ENCODE measurements at places on chromosomes 5 and 9.
A peak's percentile ranks its signal among the peaks of the same experiment; 100 is the strongest.

GRCh38 chr9:105392531-105392930, 55.3 kb upstream of the FSD1L start:
- DNase-seq, result no peak

GRCh38 chr5:163459819-163460561, at the start of gene NUDCD2:
NUDCD2 (minus strand) TSS chr5:163460102; CDS start chr5:163460050, 52 bp downstream.
- DNase-seq, result peak; percentile 92

GRCh38 chr9:93317495-93318094, 133.7 kb downstream of the WNK2 start:
- no peak for DNase-seq

DNA sequence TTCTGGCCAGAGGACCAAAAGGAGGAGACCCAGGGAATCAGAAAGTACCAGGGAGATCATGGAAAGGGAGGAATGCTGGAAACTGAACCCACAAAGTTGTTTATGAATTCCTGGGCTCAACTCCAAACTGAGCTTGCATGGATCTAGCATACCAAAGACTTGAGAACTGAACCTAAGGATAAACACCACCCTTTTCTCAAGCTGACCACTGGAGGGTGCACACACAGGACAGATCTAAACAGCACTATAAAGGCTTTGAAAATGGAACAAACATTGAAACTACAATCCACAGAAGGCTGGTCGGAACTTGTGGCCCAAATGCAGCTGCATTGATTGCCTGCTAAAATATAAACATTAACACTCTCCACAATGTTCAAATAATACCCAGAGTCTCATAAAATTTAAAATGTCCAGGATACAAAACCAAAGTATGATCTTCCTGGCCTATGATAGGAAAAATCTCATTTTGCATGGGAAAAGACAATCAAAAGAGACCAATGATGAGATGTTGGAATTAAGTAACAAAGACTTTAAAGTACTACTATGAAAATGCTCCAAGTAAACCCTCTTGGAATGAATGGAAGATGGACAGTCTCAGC, 15.6 kb upstream of the IRF1 start:
- DNase-seq, result no peak

DNA sequence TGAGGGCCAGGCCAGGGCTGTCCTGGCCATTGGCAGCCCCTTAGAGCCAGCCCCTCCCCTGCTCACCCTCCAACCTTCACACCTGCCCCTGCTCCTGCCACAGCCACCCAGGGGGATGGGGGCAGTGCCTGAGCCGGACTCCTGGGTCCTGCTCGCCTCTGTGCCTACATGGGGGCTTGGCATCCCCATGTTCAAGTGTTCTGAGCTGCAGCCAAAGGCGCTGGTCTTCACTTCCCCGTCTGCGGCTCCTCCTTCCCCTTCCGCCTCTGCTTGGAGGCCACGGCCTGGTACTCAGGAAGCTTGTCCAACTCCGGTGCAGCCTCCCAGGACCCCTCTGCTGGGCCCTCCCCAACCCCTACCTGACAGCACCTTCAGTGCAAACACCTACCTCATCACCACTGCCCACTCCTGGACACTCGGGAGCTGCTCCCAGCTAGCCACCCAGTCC, 2.3 kb upstream of the DNLZ start:
- DNase-seq, result no peak

DNA sequence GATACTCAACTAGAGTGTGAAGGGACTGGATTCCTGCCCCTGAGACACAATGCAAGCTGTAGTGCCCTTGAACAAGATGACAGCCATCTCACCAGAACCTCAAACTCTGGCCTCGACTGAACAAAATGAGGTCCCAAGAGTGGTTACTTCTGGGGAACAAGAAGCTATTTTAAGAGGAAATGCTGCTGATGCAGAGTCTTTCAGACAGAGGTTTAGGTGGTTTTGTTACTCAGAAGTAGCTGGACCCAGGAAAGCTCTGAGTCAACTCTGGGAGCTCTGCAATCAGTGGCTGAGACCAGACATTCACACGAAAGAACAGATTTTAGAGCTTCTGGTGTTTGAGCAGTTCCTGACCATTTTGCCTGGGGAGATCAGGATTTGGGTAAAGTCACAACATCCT, 2.4 kb downstream of the ZNF483 start:
- DNase-seq, result no peak

DNA sequence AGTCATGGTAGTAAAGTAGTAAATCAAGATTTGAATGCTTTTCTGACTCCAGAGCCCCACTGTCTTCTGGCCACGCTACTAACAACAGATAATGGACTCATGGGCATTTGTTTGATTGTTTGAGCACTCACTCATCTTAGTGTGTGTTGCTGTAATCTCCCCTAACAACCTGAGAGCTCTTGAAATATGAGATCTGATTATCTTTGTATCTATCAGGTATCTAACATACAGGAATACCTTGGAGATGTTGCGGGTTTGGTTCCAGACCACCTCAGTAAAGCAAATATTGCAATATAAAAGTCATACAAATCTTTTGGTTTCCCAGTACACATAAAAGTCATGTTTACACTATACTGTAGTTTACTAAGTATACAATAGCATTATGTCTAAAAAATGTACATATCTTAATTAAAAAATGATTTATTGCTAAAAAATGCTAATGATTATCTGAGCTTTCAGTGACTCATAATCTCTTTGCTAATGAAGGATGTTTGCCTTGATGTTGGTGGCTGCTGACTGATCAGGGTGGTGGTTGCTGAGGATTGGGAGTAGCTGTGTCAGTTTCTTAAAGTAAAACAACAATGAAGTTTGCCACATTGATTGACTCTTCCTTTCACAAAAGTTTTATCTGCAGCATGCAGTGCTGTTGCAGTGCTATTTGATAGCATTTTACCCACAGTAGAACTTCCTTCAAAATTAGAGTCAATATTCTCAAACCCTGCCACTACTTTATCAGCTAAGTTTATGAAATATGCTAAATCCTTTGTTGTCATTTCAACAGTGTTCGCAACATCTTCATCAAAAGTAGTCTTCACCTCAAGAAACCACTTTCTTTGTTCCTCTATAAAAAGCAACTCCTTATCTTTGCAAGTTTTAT, 92.2 kb downstream of the ZNF462 start:
- DNase-seq, result no peak

DNA sequence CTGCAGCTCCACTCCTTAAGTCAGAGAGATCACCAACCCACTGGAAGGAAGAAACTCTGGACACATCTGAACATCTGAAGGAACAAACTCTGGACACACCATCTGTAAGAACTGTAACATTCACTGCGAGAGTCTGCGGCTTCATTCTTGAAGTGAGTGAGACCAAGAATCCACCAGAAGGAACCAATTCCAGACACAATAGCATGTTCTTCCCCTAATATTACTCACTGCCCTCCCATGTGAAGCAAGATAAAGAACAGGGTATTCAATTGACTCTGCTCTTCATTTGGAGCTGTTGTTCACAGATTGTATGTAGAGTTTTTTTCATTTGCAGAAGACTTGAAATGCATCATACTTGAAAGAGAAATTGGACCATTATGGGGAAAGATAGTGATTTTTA, 10.8 kb downstream of the SAXO1 start:
- no peak for DNase-seq

GRCh38 chr9:16671591-16672137, 198.8 kb downstream of the BNC2 start:
- DNase-seq, result no peak

- no peak for DNase-seq
Observed at GRCh38 chr9:92965061-92965758, 17.9 kb downstream of the FGD3 start.

DNA sequence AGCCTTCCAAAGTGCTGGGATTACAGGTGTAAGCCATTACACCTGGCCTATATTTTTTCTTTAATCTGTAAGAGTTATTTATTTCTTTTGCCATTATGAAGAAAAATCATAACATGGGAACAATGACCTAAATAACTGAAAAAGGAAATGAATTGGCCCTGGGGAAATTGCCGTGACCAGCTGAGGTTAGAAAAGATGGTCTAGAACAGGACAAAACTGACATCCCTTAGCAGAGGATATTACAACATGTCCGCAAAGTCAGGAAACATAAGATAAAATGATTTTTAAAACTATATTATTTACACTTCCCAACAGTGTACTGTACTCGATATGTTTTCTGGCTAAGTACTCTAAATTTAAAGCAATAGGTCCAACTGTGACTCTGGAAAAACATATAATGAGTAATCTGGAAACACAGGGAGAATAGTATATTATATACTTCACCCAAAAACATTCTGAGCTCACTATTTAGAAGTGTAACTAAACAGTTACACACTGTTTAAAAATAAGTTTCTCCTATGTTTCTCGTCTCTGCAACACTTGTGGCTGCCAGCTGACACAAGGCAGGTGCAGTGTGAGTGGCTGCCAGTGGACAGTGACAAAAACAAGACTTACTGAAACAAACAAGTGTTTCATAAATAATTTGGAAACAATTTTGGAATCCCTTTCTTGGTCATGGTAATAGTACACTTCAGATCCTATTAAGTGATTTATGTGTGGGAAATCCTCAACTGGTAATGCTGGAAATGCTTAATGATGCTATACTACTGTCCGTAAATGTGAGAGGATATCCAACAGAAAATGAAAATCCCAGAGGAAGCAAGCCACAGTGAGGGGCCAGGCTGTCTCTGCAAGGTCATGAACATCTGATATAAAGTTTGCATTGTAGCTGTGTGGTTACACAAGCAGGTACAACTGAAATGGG, 69.1 kb downstream of the C9orf85 start:
- no peak for DNase-seq

DNA sequence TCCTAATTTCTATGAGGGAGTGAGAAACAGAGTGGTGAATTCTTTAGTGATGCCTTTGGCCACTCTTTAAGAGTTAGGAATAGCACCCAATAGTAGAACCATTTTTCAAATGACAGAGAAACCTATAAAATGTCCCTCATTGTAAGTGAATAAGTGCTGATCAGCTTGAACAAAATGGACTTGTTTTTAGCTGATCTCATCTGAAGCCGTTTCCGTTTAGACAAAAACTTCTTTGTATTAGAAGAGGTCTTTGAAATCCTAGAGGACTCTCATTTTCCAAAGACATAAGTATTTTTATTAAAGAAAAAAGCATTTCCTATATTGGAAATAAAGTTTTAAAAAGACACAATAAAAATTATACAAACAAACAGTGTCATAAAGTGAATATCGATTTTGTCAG, 273.9 kb downstream of the ARHGEF28 start:
- no peak for DNase-seq

DNA sequence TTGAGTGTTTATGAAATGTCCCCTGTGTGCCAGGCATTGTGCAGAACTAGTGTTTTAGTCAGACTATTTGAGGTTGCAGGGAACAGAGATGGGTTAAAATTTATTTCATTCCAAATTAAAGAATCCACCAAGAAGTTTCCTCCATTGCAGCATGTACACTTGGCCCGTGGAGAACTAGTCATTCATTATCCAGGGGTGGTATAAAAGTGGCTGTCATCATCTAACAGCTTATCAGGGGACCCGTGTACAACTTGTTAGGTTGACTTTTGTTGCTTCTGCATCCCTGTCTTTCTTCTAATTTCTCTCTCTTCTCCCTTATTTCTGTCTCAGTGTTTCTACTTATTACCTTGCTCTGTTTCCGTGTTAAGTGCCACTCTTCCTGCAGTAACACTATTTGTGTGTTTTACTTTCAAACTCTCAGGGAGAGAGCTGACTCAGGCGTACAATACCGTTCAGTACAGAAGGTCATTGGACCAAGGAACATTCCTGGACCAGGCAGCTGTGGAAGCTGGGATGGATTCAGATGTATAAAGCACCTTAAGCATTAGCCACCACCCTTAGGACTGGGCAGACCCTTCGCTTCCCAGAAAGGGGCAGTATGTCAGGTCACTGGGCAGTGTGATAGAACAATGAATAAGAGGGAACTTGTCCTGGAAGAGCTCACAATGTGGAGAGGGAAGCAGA, 36.1 kb downstream of the MAP3K1 start:
- no peak for DNase-seq

DNA sequence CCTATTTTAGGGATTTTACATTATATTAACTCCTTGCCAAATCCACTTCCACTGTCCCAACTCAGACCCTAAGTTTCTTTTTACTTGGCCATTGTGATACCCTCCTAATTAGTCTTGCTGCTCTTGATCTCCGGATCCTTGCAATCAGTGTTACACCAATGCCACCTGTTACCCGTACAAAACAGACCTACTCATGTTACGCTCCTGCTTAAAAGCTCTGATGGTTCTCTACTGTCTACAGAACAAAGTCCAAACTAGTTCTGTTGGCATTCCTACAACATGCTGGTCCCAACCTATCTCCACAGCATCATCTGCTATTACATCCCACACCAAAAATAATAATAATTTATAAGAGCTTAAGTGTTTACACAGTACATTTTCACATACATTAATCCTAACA, 9.8 kb downstream of the ECPAS start:
- DNase-seq, result no peak

- no peak for DNase-seq
Observed at GRCh38 chr5:132868754-132869153, 2.3 kb downstream of the UQCRQ start.

DNA sequence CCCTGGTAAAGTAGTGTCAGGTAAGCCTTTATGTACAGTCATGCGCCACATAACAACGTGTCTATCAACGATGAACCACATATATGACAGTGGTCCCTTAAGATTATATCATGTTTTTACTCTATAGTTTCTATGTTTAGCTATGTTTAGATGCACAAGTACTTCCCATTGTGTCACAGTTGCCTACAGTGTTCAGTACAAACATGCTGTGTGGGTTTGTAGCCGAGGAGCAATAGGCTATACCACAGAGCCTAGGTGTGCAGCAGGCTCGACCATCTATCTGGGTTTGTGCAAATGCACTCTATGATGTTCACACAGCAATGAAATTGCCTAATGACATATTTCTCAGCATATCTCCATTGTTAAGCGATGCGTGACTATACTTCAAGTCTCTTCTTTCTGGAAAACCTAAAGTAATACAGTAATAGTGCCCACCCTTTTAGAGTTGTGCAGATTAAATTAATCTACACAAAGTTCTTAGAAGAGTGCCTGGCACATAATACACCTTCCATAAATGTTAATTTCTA, 295.9 kb downstream of the ARHGAP26 start:
- no peak for DNase-seq

DNA sequence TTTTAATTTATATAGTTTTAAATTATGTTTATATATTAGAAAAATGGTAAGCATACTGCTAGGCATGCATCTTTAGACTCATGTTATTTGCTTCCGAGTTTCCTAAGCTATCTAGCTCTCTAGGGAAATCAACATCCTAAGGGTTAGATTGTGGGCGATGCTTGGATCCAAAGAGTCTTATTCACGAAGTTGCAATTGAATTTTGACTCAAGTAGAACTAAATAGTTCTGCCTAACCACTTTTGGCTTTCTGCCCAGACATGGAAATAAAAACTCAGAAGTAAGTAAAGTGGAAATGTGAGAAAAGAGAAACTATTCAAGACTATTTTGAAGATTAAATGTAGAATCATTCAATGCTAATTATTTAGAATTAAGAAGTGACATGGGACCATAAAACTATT, 440.4 kb downstream of the CDH18 start:
- no peak for DNase-seq

Data from stimulated activated CD4-positive, alpha-beta T cell treated with anti-CD3 and anti-CD28 coated beads, Interleukin-4, amount 100 ng/mL, for 4 hours (primary cell).